ENCODE measurements at places on chromosomes 5 and 9.
A peak's percentile ranks its signal among the peaks of the same experiment; 100 is the strongest.

GRCh38 chr5:82748688-82749460 lies 328.3 kb downstream of the TMEM167A start:
- no peak for DNase-seq

- no peak for DNase-seq
These were observed 17.0 kb downstream of the RALGDS start for GRCh38 chr9:133103987-133104505.

DNA sequence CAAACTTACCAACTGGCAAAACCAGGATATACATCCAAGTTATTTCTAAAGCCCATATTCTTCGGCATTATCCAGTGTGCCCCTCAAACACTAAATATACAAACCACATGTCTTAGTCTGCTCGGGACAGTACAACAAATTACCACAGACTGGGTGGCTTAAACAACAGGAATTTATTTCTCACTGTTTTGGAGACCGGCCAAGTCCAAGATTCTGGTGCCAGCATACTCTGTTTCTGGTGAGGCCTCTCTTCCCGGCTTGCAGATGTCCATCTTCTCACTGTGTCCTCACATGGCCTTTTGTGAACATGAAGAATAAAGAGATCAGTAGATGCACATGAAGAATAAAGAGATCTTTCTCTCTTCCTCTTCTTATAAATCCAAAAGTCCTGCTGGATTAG lies 12.9 kb upstream of the SLCO6A1 start:
- DNase-seq, result peak; percentile 35

DNA sequence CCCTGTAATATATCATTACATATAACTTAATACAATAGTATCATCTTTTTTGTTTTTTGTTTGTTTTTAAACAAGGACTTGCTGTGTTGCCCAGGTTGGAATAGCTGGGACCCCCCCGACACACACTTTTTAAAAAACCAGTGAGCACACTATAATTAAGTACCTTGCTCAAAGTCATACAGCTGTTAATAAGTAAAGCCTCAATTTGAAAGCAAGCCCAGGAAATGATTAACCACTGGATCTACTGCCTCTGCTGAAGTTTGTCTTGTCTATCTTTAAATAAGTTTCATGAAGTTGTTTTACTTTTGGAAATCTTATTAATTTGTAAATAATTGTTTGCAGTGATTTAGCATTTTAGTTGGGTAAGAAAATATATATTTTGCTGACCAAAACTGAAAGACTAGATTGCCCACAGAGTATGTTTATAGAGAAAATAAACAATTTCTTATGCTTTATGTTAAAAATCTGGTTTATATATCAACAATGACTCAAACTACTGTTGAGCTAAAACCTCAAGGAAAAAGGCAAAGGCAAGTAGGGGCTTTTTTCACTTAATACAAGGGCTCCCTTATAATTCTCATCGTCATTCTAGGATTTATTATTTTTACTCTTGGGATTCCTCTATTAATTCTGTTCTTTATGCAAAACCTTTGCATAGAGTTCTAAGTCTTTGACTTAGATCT lies 5.8 kb upstream of the CARNMT1 start:
- no peak for DNase-seq

DNA sequence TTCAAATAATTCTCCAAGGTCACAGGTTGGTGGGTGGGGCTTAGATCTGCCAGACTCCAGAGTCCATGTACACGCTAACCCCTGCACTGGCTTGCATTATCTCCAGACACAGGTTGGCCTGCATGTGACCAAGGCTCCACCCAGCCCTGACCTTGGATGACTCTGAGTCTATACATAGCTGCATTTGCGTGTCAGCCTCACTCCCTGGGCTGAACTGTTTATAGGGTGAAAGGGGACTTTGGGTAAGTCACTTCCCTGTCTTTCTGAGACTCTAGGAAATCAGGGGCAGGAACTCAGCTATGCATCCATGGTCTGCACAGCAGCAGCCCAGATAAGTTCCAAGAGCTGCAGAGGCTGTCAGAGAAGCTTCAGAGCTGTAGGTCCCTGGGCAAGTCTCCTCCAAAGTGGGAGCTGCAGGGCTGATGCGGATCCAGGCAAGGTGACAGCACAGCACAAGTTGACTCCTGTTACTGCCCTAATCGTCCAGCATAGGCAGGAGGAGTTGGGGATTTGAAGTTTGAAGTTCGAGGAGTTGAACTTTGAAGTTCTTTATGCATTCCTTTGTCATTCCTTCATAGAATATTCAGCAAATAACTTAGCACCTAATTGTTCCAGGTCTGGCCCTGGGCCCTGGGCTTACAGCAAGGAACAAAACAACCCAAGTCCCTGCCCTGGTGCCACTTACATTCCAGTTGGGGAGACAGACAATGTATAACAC lies 53.4 kb downstream of the SLC22A5 start:
- DNase-seq, result no peak

- no peak for DNase-seq
These were observed 736 bp upstream of the GLDC start for GRCh38 chr9:6646293-6646636.

DNA sequence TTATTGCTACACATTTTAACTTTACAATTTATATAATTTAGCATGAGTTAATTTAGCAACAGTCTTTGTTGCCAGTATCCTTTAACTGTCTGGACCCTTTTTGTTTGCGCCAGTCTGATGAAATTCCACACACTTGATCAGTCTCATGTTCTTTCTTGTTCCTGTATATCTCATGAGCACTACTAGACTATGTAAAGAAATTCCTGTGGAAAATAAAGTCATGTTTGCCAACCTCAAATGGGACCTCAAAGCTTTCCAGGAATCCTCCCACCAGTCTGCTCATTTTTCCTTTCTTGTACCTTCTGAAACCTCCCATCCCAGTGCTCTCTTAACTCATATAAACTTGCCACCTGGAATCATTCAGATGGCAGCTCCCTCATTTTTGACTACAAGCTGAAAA lies 8.0 kb downstream of the DMXL1 start:
- DNase-seq, result no peak
